Activated CD8-positive, alpha-beta memory T cell treated with anti-CD3 and anti-CD28 coated beads, Interleukin-2, amount 10 ng/mL, durations not matched to agents 7 days and 5 days (primary cell): ENCODE measurements at places on chromosomes 2 and 18.

DNA sequence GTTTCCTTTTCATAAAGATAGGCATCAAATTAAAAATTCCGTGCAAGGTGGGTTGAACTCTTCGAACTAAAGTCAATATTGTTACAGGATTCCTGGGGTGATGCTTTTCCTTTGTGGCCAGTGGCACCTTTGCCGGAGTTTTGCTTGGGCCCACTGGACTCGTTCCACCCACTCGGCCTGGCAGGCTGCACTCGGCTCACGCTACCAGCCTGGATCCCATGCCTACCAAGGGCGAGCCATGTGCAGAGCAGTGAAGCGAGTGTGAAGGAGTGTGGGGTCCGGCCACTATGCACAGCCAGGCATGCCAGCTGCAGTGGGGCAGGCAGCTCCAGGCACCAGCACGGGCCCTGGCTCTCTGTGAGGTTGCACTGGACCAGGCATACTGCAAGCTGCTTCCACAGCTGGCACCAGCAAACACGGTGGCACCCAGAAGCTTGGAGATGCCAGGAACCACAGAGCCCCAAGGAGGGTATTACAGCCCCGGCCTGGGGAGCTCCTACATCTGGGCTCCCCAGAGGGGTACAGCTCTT is 83.6 kb downstream of the DTNB start:
- DNase-seq = no peak

GRCh38 chr2:221997100-221997499 is 301.7 kb downstream of the PAX3 start:
- DNase-seq = no peak

GRCh38 chr2:239252801-239253200 is 148.0 kb downstream of the HDAC4 start:
- no peak for DNase-seq

- DNase-seq = no peak
These were observed 153.2 kb downstream of the HDAC4 start for GRCh38 chr2:239247401-239248245.

- DNase-seq = peak; percentile 66
These were observed 8.3 kb downstream of the OSR1 start for GRCh38 chr2:19349911-19350677.

- no peak for DNase-seq
These were observed 8.2 kb downstream of the DCC start for GRCh38 chr18:52348209-52348608.

- no peak for DNase-seq
These were observed 26.3 kb downstream of the PAX3 start for GRCh38 chr2:222272446-222273015.

- DNase-seq = no peak
These were observed 713.1 kb downstream of the CBLN2 start for GRCh38 chr18:71831039-71831438.

DNA sequence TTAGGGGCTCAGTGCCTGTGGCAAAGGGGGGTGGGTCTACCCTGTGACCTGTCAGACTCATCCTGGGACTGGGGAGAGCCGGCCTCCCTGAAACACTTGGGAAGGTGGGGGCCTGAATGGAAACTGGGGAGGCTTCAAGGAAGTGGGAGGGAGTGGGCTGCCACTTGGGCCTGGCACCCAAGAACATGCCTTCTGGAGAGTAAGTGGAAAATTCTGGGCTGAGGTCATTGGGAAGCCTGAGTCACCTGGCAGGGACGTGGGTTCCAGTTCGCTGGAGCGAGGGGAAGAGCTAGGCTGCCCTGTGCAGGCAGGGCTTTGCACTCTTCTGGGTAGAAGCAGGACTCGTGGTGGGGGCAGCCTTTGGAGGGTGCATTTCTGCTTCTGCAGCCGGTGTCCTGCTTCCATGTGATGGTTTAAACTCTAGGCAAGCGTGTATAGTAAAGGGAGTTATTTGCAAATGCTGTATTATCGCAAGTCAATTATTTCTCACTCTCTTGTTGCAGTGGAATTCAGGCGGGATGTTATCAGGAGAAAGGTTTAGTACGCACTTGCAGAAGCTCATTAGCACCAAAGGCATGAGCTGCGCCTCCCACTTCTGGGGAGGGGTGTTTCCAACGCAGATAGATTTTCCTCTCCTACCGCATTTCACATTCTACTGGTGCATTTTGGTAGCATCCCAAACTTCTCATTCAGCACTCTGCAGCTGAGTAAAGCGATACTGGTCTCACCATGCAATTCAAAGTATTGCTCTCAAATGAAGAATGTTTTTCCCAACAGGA is 3.8 kb downstream of the LRRFIP1 start:
- DNase-seq = no peak

DNA sequence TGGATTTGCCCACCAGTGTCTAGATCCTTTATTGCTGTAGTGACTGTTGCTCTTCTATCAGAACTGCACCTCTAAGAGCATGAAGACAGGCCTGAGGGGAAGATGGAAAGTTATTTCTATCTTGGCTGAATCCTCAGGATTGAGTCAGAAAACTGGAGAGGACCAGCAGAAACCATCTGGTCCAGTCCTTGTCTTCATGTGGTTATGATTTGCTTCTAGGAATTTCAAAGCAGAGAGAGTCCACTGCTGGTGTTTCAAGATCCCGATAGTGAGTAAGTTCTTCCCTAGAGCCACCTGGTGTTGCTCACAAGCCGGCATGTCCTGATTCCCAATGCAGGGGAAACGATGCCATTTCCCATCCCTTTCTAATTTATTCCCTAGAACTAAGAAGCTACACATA is 84.2 kb downstream of the NCKAP5 start:
- DNase-seq = no peak

- DNase-seq = no peak
These were observed 17.7 kb downstream of the BCL11A start for GRCh38 chr2:60535685-60536312.

- no peak for DNase-seq
These were observed 11.6 kb upstream of the BOK start for GRCh38 chr2:241546771-241547498.

DNA sequence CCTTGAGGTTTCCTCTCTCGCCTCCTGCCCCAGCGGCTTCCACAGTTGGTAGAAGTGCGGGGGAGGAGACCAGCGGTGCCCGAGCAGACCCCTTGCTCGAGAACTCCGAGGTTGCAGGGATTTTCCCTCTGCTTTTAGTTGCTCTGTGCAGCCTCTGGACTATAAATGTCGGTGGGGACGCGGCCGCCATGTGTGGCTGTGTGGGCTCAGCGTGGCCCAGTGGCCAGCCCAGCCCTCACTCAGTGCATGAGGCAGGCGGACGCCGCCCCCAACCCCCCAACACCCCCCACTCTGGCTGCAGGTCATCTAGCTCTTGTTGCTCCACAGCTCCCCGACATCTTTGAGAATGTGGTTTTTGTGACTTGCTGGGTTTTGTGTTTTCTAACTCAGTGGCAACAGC is 15.3 kb upstream of the D2HGDH start:
- DNase-seq = no peak

- no peak for DNase-seq
These were observed 205.4 kb downstream of the PPP1R1C start for GRCh38 chr2:182191061-182191460.

DNA sequence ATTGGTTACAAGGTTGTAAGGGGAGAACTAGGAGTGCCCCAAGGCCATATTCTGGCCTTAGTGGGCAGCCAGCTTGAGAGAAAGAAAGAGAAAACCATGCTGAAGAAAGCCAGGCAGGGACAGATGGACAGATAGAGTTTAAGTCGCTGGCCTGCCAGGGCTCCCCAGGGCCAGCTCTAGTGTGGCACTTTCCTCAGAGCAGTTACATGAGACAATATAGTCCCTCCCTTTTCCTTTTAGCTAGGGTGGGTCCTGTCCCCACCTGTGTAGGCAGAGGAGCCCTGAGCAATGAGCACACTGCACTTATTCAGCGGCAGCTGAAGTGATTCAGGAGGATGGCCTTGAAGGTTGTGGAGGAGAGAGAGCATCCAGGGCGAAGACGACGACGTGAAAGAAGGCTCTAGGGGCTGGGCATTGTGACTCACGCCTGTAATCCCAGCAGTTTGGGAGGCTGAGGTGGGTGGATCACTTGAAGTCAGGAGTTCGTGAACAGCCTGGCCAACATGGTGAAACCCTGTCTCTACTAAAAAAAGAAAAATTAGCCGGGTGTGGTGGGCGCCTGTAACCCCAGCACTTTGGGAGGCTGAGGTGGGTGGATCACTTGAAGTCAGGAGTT is 152.0 kb upstream of the SLC1A4 start:
- DNase-seq = no peak

- DNase-seq = no peak
These were observed 221.7 kb downstream of the PAX3 start for GRCh38 chr2:222076973-222077690.

DNA sequence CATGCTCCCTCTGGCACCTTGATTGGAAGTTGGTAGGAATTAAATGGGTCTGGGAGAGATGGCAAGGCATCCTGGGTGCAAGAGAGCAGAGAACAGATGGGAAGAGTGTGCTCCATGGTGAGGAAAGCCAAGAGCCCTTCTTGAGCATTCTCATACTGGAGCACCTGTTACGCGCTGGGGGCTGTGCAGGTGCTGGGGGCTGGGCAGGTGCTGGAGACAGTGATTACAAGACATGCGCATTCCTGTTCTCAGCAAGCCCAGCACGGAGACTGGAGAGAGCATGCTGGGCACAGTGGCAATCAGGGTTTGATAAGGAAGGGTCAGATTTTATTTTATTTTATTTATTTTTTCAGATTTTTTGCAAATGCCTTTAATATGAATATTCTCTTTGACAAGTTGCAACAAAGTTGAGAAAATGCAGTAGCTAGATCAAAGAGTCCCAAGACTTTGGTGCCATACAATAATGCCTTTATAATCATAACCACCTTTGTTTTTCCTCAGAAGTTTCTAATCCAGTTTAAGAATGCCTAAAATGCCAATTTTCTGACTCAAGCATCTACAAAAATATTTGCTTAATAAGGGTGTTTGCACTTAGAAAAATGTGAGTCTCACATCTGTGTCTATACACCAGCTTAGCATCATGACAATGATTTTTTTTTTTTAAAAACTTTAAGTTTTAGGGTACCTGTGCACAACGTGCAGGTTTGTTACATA is 193.3 kb downstream of the RNF152 start:
- DNase-seq = no peak

- no peak for DNase-seq
These were observed 7.4 kb downstream of the DNAJB2 start for GRCh38 chr2:219286436-219287115.

DNA sequence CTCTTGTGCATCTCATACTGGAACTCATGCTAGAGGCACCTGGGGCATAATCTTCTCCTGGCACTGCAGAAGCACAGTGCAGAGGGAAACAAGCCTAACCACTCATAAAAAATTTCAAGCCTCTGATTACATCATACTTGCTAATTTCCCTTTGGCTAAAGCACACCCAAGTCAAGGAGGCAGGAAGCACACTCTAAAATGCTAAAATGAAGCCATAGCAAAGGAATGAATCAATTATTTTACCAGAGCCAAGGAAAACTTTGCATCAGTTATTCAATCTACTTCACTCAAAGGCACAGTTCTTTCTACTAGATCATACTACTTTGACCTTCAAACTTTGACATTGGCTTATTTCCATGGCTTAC is 79.6 kb upstream of the SPOPL start:
- no peak for DNase-seq

GRCh38 chr2:135743860-135744259 is 2.2 kb downstream of the UBXN4 start:
- DNase-seq = no peak

- no peak for DNase-seq
These were observed 422.8 kb upstream of the ZEB2 start for GRCh38 chr2:144942516-144943256.

GRCh38 chr2:18630101-18630500 is 40.7 kb upstream of the NT5C1B start:
- DNase-seq = no peak

DNA sequence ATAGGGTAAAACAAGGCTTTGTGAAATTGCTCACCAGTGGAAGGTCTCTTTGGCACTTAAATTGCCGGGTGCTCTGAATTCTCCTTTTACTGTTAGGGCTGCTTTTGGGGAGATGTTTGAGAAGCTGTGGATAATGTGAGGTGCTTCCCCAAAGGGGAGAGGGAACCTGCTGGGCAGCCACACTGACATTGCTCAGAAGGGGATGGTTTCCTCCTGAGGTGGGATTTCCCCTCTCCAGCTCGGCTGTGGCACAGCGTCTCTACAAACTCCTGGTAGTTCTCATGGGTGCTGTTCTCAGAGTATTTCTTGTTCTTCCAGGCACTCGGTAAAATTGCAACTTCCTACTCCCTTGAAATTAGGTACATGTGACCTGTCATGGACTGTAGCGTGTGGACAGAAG is 124.2 kb downstream of the LPIN1 start:
- DNase-seq = peak; percentile 15

DNA sequence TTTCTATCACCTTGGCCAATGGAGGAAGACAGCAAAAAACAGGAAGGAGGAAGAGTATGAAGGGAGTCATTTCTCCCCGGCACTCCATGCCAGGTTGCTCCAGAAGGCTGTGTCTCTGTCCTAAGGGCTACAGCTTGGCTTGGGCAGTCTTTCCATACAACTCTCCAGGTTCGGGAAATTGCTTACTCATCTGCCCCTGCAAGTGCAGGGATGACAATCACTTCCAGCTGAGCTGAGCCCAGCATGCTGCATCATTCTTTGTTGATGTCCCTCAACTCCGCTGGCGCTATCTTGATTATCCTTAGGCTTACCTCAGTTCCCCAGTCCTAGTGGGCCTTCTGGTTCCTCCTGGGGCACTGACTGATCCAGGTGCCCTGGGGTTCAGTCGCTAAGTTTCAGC is 86.9 kb upstream of the COPS8 start:
- DNase-seq = no peak

GRCh38 chr2:202821206-202822160 is 50.1 kb downstream of the ICA1L start:
- no peak for DNase-seq

DNA sequence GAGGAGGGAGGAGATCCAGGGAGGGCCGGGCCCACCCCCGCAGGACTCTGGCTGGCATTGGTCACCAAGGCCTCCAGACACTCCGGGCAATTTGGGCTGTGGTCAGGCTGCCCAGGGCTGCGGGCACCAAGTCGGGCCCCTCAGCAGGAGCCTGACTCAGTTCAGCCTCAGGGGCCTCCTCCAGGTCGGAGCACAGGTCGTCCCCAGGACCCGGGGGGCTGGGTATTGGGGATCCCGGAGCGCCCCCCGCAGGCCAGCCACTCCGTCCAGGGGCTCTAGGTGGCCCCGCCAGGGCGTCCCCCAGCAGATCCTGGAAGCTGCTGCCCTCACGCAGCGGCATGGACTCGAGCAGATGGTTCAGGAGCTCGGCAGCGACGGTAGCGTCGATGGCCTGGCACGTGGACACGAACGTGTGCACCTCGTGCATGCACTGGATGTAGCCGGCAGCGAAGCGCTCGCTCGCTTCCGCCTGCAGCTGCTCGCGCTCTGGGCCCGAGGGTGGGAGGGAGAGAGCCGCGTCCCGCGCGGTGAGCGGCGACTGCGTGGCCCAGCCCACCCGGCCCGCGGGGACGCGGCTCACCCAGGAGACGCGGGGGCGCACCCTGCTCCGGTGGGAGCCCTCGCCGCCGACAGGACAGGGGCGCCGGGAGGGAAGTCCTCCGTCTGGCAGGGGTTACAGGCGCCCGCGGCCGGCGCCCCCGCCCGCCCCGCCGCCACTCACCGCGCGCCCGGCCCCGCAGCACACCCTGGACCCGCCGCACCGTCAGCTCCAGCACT is 884 bp downstream of the HES6 start:
- peak; percentile 56 for DNase-seq

GRCh38 chr2:203781151-203781550 is 74.7 kb downstream of the CD28 start:
- no peak for DNase-seq

- DNase-seq = no peak
These were observed 630.3 kb upstream of the NRXN1 start for GRCh38 chr2:51662187-51662586.

GRCh38 chr2:100730290-100730868 is 89.6 kb upstream of the NPAS2 start:
- no peak for DNase-seq

- no peak for DNase-seq
These were observed 66.1 kb upstream of the ID2 start for GRCh38 chr2:8615576-8616281.
